HFFc6 (cell line): ENCODE measurements at places on chromosomes 16 and 17. TPM values are rescaled to one million over a fixed set of nuclear protein-coding genes. Genes with fewer than 3 reads are reported as not detected.

The GAST gene
- not detected in 3 replicates for total RNA-seq

DNA sequence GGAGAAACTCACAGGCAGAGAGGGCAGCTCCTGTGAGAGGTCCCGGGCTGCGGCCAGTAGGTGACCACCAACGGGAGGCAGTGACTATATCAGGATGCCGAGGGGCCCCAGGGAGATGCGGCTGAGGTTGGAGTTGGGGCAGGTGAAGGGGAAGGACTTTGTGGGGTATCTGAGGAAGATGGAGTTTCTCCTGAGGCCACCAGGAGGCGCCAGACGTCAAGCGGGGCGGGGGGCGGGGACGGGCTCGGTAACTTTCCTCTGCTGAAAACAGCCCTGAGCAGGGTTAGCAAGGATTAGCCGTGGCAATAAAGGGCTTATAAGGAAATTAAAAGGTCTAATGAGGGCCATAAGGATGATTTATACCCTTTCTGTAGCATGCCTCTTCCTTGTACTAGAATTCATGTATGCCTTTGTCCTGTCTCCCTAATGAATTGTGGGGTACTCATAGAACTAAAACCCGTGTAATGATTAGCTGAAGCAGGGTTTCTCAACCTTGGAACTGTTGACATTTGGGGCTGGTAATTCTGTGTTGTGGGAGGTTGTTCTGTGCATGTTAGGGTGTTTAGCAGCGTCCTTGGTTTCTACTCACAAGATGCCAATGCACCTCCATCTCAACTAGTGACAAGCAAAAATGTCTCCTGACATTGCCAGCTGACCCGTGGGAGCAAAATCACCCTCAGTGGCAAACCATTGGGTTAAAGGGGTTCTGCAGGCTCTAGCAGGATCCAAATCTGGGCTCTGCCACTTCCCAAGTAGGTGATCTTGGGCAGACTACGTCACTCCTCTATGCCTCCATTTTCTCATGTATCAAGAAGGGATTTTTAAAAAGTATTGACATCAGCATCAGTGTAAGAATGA, 74.8 kb upstream of the GRIN2A start:
- no peak for DNase-seq

The PHLPP2 gene
- 11.2 to 13.8 TPM (median 11.5 TPM) in 3 replicates for total RNA-seq

The CSH2 gene
- not detected in 3 replicates for total RNA-seq

DNA sequence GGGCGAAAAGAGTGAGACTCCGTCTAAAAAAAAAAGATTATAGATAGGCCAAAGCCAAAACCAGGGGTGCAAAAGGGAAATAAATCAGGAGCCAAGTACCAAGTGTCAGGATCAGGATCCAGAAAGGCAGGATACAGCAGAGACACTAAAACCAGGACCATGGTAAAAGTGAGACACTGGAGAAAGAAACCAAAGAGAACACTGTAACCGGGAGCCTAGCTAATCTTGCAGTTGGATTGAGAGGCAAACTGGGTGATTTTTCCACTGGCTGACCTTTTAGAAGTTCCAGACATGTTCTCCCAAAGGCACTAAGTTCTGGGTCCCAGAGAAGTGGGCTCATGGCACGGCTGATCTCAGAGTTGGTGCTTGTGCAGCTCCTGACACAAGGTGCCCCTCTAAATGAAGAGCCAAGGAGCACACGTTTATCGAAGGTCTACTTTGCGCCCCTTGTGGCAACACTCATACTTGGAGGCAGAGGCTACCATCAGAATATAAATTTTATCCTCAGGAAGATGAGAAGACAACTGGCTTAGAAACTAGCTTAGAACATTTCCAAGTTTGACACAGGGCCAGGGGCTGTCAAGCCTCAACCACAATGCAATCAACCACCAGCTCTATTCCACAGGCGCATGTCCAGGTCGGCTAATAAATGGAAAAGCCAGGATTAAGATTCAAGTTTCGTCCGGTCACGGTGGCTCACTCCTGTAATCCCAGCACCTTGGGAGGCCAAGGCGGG, 27.5 kb upstream of the HELZ start:
- DNase-seq, result no peak

DNA sequence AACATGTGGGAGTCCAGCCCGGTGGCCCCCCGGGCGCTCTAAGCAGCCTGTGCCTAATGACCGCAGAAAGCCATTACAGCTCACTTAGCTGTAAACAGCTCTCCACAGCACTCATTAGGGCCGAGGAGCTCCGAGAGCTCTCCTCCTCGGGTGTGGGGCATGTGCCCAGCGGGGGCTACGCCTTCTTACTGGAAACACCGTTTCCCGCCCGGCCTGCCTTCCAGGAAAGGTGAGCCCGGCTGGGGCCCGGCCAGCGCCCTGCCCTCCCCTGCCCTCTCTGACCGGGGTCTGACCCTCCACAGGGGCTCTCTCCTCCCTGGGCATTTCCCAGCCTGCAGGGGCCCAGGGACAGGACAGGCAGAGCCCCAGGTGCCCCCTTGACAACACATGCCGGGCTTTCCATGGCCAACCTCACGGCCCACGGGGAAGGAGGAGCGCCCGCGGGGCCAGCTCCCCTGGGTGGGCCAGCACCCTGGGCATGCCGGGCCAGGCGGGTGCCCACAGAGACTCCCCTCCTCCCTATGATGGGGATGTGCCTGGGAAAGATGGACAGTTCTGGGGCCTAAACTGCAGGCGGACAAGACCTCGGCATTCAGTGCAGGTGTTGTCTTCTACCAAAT, 72.6 kb downstream of the SDK2 start:
- DNase-seq, result no peak

DNA sequence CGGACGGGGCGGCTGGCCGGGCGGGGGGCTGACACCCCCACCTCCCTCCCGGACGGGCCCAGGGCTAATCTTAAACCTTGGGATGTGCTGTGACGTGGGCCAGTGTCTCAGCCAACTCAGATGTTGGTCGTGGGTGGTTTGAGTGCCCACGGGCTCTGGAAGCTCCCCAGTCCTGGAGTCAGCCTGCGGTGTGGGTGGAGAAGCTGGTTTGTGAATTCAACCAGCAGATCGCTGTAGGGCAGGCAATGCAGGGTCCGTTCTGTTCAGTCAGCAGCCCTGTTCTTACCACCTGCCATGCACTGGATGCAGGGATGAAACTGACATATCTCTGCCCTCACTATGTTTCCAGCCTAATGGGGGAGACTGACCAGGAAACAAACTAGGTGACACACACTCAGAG, 8.0 kb upstream of the ZNF500 start:
- no peak for DNase-seq
